ENCODE measurements at places on chromosomes 6 and 20.

DNA sequence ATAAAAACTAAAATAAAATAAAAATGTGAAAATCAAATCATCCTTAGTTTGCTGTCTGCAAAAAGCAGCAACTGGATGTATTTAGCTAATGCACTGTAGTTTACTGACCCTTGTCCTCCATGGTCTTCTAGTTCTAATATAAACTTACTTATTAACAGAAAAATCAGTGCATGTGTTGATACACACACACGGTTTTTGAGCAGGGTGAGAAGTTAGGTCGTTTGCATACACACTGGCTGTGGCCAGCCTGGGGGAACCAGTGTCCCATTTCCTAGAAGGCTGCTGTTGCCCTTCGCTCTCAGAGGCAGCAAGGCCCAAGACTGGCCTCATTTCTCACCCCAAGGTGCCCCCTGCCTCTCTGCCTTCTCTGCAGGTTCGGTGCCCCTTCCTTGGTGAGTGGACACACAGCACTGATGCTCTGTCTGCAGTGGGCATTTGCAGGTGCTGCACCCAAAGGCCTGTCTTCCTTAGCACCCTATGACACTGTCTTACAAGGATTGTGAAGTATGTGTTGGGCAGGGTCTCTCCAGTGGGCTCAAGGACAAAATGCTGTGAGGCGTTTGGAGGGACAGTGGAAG is 168.5 kb downstream of the SCP2D1 start:
- DNase-seq = no peak

DNA sequence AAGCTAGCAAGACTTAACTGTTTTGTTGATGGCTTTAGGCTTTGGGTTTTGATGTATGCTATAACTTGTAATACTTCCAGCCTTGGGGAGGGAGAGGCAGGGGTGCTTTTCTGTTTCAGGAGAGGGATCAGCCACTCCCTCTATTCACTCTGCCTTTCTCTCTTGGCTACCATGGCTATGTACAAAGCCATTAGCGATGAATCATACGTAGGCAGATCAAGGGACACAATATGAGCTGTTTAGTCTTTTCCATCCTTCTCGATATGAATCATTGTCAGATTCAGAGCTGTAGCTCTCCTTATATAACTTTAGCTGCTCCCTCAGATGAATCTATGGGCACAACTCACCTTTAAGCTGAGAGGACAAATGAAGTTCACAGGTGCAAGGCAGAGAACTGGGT is 230.6 kb downstream of the TSHZ2 start:
- DNase-seq = no peak

DNA sequence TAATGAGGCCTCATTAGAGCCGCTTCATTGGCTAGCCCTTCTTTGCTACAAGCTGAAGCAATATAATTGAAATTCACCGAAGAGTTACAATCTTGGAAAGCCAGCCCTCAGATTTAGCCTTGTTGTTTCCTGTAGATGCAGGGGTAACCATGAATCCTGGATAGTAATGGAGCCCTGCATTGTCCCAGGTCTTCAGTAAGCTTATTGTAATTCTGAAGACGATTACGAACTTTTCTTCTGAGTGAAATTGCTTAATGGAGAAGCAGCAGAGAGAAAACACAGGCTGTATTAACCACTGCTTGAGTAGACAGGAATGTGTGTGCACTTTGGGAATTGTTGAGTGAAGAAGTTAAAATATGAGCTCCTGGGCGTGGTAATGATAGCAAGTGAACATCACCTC is 26.3 kb upstream of the NAA20 start:
- no peak for DNase-seq

GRCh38 chr6:30265594-30265993 is 52.4 kb upstream of the TRIM26 start:
- DNase-seq = no peak

- DNase-seq = no peak
These were observed 900.7 kb downstream of the TFAP2A start for GRCh38 chr6:9514146-9514545.

GRCh38 chr6:31737315-31737990 is 1.1 kb upstream of the CLIC1 start:
- no peak for DNase-seq

- DNase-seq = no peak
These were observed 79.7 kb downstream of the OGFRL1 start for GRCh38 chr6:71368284-71368683.

GRCh38 chr6:105164418-105164817 is 15.4 kb downstream of the POPDC3 start:
- DNase-seq = no peak

DNA sequence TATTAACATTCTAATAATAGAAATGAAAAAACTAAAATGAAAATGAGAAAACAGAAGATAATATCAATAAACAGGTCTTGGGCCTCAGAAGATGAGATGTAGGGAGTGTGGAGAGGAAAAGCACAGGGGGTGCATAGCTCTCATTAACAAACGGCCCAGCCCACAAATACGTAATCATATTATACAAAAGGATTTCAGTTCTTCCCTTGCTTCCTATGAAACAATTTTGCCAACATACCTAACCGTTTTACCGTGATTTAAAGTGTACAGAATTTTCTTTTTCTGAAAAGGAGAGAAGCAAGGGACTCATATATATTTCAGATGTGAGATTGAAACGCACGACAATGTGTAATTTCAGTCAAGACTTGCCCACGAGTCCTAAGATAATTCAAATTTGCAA is 136.0 kb downstream of the HFE start:
- DNase-seq = no peak

- no peak for DNase-seq
These were observed 169.8 kb downstream of the ANKRD60 start for GRCh38 chr20:58058421-58059259.

- no peak for DNase-seq
These were observed 231.8 kb downstream of the BCKDHB start for GRCh38 chr6:80338201-80338836.

- no peak for DNase-seq
These were observed 474.1 kb upstream of the BTBD3 start for GRCh38 chr20:11443382-11444119.

- DNase-seq = no peak
These were observed 2.0 kb upstream of the ZBP1 start for GRCh38 chr20:57622201-57622570.

GRCh38 chr20:24102290-24102689 is 113.7 kb upstream of the GGTLC1 start:
- DNase-seq = peak; percentile 19

GRCh38 chr6:139730340-139730974 is 356.0 kb upstream of the CITED2 start:
- DNase-seq = no peak

DNA sequence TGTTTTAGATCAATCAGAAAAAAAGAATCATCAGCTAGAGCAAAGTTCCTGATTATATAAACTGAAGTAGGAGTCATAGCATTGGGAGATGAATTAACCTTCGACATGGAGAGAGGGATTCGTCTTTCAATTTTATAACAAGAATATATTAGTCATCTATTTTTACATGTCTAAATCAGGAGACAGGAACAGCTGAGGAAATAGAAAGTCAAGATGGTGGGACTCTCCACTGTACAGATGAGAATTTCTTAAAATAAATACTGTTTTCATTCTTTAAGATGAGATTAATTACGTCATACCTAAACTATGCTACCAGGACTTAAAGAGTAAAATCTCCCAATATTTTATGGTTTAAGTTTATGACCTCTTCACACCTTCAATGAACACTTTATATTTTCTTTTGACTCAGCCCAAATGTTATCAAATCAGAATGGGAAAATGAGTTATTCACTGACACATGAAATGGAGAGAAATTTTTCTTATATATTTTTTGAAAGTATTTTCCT is 1137.7 kb downstream of the EPHA7 start:
- no peak for DNase-seq

- DNase-seq = no peak
These were observed 47.1 kb downstream of the ELMO2 start for GRCh38 chr20:46359233-46359751.

- DNase-seq = no peak
These were observed 17.2 kb upstream of the RTF2 start for GRCh38 chr20:56451056-56451765.

DNA sequence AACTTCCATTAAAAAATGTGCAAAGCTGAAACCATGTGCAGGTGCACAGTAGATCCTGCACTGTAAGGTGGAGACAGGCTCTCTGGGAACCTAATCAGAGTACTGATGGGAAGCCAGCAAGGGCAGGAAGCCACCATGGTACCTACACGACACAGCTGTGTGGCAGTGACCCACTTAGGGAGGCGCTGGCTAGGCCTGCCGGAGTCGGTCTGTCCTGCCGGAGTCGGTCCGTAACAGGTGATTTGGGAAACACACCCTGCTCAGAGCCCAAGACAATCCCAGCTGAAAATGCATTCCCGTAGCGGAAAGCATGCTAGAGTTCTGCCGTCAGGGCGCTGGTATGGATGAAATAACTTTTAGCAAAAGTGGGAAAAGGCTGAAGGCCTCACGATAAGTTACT is 17.2 kb downstream of the TXNDC5 start:
- DNase-seq = no peak

DNA sequence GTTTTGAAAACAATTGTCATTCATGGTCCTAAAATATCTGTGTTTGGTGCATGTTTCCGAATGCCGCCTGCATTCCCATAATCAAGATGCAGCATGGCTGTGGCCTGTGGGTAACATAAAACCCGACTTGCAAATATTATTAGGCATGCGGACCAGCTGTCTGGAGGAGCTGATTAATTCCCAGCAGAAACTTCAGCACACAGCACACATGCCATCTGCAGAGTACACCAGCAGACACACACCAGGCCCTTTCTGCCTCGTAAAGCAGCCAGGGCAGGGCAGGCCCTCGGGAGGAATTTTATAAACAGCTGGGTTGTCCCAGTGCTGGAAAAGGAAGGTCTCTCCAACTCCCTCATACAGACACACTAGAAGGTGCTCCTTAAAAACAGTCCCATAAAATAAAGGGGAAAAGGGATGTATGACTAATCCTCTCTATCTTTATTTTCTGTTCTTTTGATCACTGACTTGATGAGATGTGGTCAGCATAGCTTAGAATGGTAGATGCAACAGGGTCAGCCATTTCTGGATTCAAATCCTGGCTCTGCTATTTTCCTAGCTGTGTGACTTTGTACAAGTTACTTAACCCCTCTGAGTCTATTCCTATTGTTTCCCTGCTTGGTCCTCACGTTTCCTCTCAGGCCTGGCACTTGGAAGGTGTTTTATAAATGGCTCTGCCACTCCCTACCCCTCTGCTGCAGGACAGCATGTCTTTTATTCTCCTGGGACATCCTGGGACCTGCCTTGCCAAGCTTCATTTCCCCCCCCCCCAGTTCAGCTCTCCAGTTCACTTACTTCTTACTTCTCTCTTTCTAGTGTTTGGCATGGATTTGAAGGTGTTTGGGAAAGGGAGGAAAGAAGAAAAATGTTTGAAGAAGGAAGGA is 85.9 kb upstream of the TRAF3IP2 start:
- DNase-seq = peak; percentile 84

- DNase-seq = peak; percentile 3
These were observed 8.0 kb upstream of the MYBL2 start for GRCh38 chr20:43658723-43659419.

GRCh38 chr6:44050872-44051505 is 76.3 kb downstream of the MRPL14 start:
- DNase-seq = no peak

DNA sequence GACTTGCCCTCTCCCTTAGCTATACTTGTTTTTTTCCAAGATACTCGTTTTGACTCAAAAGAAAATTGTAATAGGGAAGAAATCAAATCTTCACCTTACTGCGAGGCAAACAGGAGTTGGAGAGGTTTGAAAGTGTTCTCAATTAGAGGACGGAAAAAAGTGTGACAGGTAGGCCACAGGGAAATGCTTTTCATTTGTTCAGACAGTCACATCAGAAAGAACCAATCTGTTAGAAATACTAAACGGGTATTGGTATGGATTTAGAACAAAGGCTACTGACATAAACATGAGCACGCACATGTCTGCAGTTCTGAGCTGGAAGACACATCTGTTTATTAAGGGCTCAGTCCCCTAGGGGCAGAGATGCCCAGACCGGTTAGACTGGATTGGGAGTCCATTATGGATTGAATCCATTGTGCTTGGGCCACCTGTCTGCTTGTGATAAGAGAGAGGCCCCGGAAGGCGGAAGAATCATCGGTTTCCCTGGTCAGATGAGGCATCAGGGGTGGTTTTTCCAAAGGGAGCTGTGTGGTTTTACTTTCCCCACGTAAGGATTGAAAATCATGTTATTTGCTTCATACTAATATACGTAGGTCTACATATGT is 220.9 kb upstream of the MYLIP start:
- no peak for DNase-seq

DNA sequence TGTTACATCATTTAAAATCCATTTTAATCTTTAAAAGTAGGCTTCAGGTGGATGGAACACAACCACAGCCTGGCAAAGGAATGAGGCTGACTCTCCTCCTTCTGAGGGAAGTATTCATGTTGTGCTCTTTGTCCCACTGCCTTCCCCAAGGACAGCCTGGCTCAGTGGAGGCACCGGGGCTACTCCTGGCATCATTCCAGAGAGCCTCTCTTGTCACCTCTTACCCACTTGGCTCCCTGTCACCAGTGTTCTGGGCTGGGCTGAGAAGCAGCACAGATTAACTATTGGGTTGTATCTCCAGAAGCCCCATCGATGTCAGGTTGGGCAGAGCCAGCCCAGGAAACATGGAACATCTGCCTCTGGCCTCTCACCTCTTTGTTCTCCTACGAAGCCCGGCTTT is 10.7 kb upstream of the TP53INP2 start:
- DNase-seq = no peak

DNA sequence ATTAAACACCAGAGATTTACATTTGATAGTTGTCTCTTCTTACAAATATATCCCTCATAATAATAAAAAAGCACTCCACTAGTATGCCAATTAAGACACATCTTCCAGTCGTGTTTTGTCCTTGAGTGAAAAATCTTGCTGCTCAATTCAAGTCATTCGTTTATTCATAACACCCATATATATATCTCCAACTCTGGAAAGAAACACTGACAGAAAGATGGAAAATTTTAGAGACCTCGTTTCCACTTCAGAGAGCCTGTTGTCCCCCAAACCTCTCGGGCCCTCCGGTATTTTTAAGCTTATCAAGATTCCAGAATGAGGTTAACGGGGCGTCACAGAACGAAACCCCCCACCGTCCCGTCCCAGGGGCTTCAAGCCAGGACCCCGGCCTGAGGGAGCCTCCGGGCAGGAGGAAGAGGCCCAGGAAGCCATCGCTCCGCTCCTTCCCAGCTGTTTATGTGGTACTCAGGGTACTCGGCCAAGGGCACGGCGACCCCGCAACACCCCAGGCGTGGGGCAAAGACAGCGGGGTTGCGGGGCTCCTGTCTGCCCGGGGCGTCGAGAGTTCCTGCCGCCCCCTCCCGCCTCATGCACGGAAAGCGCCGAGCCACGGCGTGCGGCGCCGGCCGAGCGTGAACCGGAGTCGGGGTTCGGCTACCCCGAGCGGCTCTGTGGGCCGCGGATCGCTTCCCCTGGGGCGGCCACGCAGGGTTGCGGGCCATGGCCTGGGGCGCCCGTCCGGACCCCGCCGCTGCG is 623 bp upstream of the SNX9 start:
- DNase-seq = no peak

- DNase-seq = no peak
These were observed 33.5 kb downstream of the ELOVL5 start for GRCh38 chr6:53315086-53315724.

Measured in NCI-H1694 (cell line).